ENCODE measurements at places on chromosomes 7 and 10.

DNA sequence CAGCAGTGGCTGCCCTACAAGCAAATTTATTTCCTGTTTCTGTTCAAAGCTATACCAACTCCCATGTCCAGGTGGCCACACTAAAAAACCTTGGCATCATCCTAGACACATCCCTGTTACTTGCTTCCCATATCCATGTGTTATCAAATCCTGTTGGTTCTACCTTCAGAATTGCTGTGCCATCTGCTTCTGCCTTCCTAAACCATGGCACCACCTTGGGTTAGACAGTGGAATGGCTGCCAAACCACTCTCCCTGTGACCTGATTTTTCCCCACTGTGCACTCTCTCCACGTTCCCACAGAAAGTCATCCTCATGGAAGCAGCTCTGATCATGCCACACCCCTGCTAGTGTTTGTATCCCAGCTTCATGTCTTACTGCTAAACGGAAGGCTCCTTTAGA lies 697.6 kb upstream of the GALNT17 start:
- DNase-seq = no peak

DNA sequence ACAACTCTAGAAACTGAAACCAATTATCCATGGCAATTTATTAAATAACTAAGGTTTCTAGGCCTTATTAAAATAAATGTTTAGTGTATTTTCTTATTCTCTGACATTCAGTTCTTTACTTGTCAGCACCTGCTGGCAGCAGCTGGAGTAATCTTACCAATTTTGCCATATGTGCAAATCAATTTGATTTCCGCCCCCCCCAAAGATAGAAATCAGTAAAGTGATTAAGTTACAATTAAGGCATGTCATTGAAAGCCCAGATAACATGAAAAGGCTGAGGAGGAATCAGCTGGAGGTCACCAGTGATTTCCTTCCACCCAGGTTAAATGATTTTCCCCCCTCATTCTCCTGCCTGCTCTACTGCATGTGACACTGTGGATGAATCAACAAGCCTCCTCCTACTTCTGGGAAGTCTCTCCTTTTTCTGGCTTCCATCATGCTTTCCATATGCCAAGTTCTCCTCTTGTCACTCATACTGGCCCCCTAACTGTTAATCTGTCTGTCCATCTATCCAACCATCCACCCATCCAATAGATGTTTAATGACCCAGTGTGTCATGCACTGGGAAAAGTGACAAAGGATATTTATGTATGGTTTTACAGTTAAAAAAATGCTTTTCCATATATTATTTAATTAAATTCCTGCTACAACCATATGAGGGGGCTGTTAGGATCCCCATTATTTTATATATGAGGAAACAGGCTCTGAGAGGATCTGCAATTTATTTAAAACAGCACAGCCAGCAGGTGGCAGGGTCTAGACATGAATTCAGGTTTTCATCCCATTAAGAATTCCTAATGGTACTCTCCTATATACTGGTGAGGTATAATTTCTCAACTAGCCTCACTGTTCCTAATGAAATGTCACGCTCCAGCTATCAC lies 116.5 kb downstream of the ATXN7L1 start:
- no peak for DNase-seq

DNA sequence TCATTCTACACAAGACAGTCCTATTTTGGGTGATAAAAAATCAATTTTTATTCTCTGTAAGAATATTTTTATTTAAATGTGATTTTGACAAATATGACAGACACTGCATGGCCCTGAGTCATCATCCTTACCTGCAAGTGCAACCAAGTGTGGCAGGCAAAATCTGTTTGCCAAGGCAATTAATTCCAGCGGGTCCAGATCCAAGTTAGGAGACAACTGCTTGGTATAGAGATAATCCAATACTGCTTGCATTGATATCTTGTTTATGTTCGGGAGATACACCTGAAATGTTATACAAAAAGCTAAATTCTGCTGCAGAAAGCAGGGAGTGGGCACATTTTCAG lies 66.2 kb downstream of the RHOBTB1 start:
- DNase-seq = no peak

- no peak for DNase-seq
Observed at GRCh38 chr7:83793558-83793957, 144.6 kb upstream of the SEMA3E start.

GRCh38 chr10:84563355-84563754 lies 235.0 kb downstream of the CCSER2 start:
- no peak for DNase-seq

DNA sequence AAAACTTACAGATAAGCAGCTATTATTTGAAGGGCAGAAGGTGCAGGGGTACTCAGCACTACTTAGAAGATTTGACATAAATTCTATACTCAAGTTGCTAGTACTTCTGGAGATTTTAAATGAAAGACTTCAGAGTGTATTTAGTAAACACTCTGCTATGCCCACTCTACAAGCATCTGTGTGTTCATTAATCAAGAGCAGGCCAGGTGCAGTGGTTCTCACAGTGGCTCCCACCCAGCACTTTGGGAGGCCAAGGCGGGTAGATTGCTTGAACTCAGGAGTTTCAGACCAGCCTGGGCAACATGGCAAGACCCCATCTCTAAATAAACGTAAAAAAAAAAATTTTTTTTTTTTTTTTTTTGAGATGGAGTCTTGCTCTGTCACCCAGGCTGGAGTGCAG lies 38.9 kb upstream of the TOMM7 start:
- no peak for DNase-seq

DNA sequence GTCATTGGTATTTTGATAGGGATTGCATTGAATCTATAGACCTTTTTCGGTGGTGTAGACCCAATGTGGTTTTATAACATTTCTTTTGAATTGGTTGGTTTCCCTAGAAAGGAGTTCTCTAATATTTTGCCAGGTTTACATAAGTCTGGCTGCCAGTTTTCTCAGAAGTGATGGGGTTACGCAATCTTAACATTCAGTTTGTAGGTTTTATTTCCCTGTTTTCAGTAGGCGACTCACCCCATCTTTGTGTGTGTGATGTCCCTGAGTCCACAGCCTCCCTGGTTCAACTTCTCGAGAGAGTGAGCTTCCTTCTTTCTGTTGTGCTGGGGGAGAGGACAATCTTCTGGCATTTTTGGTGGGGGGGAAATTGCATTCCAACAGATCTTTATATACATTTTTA lies 9.6 kb upstream of the KIF5B start:
- DNase-seq = no peak

DNA sequence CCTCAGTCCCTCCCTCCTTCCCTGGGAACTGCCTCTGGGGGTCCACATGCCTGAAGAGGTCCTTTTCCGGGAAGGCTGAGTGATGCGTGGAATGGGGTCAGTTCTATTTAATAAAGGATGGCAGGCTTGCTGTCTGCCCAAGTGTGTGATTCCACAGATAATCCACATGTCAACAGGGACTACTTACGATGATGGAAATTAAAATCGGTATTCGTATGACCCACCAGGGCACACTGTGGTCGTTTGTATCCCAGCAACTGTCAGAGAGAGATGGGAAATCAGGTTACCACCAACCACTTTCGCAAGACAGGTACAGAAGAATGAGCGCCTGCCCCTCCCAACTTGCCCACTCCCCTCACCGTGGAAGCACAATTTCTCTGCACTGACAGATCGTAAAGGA lies 110.3 kb downstream of the VIPR2 start:
- DNase-seq = no peak

- no peak for DNase-seq
Observed at GRCh38 chr10:51340845-51341610, 266.7 kb downstream of the PRKG1 start.

DNA sequence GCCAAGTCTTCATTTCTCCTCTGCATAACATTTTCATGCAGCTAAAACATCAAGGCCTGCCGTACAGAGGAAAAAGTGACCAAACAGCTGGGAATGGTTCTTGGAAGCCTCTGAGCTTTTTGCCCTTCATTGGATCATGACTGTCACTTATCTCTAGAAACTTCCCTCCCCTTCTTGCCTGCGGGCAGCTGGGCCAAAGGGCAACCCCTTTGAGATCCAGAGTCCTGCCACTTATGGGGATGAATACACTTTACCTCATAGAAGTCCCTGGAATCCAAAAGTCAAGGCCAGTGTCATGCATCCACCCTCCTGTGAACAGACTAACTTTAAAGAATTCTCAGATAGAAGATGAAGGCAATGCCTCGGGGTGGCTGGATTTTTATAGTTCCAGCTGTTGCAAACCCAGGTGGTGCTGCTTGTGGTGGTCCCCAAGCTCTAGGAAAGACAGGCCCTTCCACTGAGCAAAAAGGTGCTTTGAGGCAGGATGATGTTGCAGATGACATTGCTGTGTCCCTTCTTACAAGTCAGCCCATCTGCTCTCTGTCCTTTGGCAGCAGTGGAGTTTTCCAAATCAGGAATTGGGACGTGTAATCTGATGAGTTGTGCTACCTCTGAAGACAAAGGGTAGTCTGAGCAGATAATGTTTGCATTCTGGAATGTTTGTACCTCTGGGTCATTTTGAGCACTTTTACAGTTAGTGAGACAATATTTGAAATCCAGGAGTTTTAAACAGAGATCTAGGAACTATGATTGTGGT lies 64.2 kb downstream of the LRMDA start:
- no peak for DNase-seq

DNA sequence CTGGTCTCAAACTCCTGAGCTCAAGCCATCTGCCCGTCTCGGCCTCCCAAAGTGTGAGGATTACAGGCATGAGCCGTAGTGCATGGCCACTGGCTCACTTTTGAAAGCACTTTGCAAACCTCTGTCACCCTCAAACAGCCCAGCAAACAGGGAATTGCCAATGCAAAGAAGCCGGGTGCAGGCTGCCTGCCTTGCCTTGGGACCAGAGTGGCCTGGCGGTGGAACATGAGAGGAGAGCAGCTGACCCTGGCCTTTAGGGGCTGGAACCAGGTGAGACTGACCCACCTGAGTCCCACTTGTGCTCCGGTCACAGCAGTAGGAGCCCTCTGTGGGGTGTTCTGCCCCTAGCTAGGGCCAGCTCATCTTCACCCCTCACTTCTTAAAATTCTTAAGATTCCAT lies 237.1 kb upstream of the GALNT17 start:
- no peak for DNase-seq

DNA sequence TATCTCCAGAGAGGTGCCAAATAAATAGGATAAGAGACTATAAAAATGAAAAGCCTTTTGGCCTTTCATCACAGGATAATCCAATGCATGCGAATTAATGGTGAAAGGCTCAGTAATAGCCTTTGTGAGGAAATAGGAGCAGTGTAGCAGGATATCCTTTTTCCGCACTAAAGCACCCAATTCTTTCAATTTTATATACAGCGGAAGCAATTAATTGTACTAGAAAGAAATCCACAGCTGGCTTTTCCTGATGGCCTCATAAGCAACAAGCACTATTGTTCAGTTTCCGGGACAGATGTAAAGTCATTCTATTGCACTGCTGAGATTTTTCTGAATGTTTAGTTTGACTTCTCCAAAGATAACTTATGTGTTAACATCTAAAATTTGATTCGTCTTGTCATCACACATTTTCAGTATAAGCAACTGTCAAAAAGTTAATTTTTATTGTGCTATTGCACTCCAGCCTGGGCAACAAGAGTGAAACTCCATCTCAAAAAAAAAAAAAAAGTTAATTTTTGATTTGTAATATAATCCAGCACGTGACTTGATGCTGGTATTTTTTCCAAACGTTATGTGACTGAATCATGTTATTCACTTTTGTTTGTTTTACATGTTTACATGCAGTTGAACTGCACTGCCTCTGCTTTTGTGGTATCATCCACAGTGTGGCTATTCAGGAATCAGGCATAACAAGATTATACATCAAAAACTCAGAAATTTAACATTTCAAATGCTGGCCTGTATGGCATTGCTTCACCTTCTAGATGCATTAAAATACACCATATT lies 8.4 kb upstream of the BMPR1A start:
- no peak for DNase-seq

GRCh38 chr7:121957626-121958025 lies 84.7 kb downstream of the PTPRZ1 start:
- DNase-seq = no peak

DNA sequence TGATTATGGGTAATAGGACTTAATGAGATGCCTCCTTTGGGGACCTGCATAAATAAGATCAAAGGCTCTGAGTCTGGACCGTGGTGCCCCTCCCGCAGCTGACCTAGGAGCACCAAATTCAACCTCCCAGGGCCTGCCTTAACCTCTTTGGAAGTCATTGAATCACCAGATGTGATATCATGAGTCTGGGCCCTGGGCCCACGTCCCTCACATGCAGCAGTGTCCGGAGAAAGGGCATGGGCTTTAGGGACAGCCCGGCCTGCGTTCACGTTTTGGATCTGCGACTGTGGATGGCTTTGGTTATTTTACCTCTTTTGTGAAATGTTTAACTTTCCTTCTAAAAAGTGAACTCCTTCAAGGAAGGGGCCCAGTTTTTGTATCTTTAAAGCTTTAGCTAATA lies 220.0 kb upstream of the KLF6 start:
- no peak for DNase-seq

DNA sequence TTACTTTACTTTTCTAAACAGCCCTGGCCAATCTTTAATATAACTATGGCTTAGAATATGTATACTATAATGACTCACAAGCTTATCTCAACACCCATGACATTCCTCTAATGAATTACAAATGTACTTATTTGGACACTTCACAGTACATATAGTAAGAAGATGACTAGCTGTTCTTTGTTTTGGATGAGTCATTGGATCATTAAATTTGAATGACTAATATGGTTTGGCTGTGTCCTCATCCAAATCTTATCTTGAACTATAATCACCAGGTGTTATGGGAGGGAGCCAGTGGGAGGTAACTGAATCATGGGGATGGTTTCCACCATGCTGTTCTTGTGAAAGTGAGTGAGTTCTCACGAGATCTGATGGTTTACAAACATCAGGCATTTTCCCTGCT lies 807.5 kb upstream of the SORCS1 start:
- no peak for DNase-seq

DNA sequence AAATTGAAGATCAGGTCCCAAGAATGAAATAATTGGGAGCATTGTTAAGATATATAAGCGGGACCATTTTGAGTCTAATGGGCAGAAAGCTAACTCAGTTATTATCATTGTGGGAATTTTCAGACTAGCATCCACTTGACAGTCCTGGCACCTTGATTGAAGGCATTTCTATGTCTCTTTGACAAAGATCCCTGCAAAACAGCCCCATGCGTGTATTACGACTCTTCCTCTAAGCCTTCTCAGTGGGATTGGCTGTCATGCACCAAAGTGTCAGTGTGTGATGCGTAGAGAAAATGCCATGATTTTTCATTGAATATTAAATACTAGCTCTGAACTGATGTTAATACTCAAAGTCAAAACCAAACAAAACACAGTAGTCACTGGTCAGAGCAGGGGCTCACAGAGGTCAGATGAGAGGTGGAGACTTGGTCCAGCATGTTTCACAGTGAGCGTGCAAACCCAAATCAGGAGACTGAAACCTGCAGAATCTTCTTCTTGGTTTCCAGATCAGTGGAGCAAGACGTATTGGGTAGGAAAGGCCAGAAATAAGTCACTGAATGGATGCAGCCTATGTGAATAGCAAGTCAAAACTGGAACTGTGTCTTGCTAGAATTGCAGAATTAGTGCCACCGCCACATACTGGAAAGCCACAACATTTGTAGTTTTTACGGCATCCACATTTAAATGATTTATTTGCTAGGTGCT lies 303.6 kb upstream of the AKR1E2 start:
- no peak for DNase-seq
